ENCODE measurements at places on chromosomes 7 and 10.

DNA sequence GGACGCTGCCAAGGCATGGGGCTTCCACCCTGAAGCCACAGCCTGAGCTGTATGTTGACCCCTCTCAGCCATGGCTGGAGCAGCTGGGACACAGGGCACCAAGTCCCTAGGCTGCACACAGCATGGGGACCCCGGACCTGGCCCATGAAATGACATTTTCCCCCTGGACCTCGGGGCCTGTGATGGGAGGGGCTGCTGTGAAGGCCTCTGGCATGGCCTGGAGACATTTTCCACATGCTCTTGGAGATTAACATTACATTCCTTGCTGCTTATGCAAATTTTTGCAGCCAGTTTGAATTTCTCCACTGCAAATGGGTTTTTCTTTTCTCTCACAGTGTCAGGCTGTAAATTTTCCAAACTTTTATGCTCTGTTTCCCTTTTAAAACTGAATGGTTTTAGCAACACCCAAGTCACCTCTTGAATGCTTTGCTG is 463.6 kb downstream of the ZWINT start:
- DNase-seq, result no peak

DNA sequence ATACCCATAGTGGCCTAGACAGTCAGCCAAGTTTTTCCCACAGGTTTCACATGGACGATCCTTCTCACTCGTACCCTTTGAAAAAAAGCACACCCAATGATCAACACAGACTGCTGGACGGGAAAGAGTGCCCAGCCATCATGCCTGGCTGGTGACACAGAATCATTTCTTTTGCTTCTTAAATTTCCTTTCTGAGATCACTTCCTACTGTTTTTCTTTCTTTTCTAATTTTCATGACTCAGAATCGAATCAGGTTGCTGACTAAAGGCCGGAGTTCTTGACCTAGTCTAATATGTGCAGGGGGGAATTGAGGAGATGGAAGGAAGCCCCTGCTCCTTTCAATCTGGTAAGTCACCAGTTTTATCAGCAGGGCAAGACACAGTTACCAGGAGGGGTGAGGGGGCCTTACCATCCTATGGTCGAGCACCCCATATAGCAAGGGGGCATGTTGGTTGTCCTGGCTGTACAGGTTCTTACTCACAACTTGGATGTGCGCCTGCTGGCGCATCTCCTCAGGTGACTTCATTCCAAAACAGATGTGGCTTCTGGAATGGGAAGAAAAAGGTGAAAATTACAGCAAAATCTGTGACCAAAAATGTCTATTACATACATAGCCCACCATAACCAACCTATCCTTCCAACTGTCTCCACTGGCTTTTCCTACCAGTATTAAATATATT is 3.5 kb downstream of the POLR3A start:
- no peak for DNase-seq

DNA sequence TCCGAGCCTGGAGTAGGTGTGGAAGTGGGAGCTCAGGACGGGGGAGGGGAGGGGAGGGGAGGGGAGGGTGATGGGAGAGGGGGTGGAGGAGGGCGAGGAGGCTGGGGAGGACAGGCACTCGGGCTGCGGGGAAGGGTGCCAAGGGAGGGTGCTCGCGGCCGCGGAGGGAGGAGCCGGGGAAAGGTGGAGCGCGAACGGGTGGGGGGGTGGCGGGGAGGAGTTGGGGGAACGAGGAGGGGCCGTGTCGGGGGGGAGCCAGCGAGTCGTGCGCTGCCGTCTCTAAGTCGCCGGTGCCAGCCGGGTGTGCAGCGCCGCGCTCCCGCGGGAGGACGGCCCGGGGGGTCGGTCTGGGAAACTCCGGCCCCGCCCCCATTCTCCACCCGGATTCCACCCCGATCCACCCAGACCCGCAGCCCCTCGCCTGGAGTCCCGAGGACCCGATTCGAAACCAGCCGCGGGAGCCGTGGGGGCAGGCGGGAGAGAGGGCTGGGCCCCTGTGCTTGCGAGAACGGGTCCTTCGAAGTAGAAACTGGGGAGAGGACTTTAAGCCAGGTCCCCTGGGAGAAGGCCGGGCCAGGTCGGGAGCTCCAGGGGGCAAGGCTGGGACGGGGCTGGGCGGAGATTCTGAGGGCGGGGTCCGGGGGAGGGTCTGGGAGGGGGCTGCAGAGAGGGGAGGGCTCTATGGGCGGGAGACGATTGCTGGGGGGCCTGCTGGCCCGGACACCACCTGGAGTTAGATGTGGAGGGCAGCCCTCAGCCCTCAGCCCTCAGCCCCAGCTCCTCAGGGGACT is at the start of gene ZNF467:
Gene ZNF467 (minus strand): TSS at position 143 of the 791 bp plus-strand sequence. CDS start 2,556 bp downstream, outside the sequence.
- peak; percentile 87 for DNase-seq

DNA sequence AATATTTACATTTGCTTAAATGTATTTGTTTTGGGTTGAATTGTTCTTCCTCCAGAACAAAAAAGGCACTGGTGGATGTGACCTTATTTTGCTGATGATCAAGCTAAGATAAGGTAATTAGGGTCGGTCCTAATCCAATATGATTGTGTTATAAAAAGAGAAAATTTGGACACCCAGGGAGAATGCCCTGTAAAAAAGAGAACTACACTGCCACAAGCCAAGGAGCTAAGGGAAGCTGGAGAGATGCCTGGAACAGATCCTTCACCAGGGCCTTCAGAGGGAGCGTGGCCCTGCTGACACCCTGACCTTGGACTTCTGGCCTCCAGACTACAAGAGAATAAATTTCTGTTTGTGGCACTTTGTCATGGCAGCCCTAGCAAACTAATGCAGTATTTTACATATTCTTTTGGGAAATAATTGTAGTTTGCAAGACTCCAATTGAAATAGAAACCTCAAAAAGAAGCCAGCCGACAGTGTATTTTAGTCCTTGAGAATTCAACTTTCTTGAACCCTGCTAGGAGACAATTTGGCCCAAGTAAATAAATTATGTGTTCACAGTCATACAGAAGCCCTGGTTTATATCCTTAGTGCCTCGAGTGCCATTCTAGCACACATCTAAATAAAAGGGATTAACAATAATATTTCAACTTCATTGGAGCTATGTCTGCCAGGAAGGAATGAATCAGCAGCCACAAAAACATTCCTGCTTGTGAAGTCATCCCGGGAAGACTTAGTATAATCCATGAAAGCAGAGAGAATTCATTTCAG is 164.6 kb downstream of the PKD1L1 start:
- DNase-seq, result no peak

DNA sequence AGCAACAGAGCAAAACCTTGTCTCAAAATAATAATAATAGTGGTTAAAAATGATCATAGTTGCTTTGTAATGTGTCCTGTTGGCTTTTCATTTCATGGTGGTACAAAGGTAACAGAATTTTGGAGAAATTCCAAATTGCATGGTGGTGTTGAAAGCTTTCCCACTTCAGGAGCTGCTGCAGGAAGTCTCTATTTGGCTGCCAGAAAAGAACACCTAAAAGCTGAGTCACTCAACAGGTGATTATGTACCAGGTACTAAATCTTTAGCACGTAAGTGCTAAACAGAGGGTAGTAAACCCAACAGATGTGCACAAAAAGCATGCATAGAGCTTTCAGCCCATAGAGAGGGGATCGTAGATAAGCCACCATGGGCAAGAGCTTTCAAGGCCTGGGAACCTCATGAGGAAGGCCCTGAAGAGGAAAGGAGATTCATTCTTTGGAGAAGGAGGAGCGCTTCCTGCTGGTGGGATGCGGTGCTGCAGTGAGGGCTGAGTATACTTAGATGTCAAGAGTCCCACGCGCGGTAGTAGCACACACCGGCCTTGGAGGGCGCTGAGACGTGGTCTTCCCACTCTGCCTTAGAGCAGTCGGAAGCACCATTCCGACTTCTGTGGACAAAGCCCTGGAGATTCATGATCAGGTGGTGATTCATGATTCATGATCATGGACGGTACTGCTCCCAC is 118.7 kb downstream of the RALA start:
- no peak for DNase-seq

DNA sequence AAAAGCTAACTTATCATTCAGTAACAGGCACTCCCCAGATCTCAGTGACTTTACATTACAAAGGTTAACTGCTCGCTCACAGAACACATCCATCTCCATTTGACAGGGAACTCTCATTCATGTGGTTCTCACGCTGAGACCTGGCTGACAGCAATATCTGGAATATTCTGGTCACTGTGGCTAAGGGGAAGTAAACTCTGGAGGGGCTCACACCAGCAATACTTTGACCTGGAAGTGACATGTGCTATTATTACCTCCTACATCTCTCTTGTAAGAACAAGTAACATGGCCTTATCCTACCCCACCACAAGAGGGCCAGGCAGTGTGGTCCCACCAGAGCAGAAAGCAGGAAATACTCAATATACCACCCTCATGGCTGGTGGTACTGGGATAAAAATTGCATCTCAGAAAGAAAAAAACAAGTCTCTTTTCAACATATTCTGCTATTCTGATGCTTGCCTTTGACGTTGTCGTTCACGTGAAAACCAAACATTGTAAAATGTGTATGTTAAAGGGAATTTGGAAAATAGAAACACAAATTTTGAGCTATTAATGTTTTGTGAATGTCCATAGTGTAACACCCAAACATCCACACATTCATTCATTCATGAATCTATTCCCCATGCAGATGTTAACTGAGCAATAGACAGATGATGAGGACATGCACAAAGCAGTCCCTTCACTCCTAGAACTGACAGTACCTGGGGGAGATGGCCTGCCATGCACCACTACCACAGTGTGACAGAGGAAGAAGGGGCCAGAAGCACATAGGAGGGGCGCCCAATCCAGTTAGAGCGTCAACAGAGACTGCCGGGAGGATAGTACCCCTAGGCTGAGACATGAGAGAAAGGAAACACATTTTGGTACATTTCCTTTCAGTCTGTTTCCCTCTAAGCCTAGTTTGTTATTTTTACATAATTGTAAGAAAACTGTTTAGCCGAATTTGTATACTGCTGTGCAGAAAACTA is 166.0 kb upstream of the SP4 start:
- peak; percentile 37 for DNase-seq

DNA sequence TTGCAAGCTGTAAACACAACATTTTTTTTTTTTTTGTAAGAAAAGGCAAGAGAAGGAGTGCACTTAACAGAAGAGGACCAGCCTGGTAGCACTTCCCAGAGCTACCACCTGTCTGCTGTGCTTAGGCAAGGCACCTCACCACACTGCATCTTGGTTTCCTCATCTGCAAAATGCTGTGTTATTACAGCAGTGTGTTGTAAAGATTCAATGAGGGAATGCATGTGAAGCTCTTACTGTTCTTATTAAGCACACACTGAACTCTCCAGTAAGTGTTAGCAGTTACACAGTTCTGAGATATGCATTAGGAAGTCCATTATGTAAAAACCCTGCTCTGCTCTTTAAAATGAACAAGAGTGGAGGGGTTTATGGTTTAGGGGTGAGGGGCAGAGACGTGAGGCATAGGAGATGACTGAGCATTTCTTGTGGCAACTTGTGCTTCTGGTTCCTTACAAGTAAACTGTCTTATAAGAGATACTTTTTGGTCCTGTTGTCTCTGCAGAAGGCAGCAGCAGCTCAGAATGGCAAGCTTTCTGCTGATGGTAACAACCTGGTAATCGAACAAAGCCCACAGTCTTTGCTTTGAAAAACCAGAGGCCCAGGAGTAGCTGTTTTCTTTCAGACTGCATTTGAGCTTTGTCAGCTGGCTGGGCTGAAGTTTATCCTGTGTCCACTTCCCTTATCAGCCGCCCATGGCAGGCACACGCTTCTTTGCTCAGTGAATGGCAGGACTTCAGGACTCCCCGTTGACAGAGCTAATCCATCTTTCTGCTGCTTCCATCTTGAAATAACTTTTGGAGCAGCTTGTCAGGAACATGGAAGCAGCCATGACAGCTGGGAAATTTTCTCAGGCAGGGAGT is 98.8 kb upstream of the BMPER start:
- peak; percentile 6 for DNase-seq

- no peak for DNase-seq
These were observed 1.6 kb downstream of the CCDC71L start for GRCh38 chr7:106659166-106659962.

GRCh38 chr10:95319239-95319638 is 28.4 kb upstream of the PDLIM1 start:
- DNase-seq, result no peak

- no peak for DNase-seq
These were observed 82.8 kb downstream of the HGF start for GRCh38 chr7:81687062-81687461.

DNA sequence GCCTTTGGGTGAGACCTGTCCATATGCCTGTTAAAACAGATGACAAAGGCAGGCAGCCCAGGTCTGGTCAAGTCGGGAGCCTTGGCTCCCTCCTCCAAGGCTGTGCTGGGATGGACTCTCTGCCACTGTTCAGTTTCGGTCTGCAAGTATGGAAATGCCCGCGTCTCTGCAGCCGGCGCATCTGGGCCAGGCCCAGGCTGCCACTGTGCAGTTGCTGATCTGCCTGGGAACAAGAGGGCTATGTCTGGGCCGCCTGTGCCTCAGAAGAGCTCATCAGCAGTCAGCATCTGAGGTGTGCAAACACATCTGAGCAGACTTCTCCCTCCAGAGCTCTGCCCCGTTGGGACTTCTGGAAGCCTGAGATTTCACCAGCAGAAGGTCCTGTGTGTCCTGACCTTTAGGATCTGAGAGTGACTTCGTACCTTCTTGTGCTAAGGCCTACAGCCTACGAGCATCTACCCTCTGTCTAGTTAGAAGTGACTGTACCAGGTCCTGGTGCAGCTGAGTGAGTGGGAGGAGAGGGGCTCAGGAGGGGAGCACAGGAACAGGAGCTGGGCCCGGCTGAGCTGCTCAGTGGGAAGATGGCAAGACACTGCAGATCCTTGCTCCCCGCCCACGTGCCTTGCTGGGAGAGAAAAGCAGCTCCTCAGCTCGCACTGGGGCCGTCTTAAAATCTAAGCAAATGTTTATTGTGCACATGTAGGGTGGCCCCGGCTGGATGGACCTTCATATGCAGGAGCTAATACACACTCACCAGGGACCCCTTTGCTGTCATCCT is 50.9 kb downstream of the DOCK1 start:
- no peak for DNase-seq

DNA sequence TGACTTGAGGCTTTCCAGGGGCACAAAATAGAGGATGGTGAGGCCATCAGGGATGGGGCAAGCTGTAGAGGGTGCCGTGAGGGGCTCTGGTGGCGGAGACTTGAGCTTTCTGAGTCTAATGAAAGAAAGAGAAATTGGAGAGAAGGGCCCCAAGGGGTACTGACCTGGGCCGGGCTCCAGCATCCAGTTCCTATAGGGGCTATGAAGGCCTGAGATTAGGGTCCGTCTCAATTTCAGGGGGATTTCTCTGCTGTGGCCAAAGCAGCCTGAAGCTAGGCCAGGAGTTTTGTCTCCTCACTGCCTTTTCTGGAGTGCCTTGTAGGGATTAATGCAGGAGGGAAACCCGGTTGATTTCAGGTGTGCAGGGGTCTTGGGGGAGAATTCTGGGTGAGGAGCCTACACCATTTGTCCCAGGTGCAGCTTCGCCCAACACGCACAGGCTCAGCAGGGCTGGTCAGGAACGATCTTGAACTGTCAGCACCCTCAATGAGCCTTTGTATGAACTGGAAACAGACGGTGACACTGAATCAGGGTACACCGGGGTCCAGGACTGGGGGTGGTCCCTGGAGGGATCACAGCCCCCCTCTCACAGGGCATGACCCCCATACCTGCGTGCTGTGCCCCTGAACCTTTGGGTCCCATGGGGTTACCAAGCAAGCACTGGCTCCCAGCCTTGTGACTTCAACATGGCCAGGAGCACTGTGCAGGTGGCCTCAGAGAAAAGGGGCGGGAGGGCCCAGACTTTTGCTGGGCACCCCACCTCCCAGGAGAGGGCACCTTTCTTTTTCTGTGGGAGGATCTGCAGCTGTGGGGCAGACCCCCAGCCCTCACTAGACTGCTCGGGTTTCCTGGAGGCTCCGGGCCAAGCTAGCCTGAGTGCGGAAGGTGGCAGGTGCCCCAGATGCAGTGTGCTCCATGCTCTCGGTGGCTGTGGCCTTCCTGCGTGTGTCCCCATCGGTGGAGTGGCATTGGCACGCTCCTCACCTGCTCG is 122.9 kb upstream of the RET start:
- no peak for DNase-seq

All from thyroid gland (tissue), 4 donors.